Activated CD4-positive, alpha-beta T cell treated with anti-CD3 and anti-CD28 coated beads for 36 hours (primary cell): ENCODE measurements at places on chromosomes 2 and 18. TPM values are rescaled to one million over a fixed set of nuclear protein-coding genes. Genes with fewer than 3 reads are reported as not detected.

GRCh38 chr18:10145546-10145945 lies 231.7 kb downstream of the VAPA start:
- no peak for DNase-seq

DNA sequence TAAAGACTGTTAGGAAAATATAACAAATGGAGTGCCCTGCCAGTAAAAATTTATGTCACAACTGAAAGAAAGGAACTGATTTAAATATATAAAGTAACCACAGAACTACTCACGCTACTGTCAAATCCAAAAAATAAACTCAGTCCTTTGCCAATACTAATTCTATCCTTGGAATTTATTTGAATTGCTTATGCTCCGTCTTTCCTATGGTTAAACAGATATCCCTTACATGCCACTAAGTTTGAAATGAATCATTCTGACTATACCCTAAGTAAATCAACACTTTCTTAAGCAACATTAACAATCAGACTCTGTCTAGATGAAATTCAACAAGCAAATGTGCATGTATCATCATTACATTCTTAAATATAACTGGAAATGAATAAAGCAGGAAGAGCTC lies 9.8 kb downstream of the HNRNPLL start:
- DNase-seq = no peak

DNA sequence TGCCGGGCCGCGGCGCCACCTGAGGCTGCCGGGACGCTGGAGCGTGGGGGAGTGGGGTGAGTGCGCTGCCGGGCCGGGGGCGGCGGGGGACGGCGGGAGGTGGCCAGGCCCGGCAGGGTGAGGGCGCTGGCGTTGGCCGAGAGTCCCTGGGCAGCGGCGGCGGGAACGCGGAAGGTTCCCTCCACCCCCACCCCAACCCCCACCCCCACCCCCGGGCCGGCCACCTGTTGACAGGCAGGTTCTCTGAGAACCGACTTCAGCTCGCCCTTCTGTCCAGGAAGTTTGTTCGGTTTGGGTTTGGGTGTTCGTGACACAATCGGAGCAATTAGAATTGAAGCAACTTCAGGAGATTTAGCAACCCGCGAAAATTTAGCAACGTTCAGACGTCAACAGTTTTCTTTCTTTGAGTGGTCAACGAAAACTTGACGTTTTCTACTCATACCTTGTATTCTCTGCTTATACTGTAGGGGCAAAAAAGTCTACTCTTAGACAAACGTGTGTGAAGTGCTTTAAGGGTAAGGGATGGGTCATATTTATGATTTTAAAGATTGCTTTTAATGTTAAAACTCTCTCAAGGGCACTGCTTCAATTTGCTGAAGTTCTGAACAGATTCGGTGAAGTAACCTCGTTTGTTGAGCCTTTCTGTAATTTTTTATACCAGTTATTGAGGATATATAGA lies 9.3 kb downstream of the OTX1 start:
- DNase-seq = no peak

- DNase-seq = no peak
Observed at GRCh38 chr2:215958257-215958656, 55.1 kb downstream of the MREG start.

DNA sequence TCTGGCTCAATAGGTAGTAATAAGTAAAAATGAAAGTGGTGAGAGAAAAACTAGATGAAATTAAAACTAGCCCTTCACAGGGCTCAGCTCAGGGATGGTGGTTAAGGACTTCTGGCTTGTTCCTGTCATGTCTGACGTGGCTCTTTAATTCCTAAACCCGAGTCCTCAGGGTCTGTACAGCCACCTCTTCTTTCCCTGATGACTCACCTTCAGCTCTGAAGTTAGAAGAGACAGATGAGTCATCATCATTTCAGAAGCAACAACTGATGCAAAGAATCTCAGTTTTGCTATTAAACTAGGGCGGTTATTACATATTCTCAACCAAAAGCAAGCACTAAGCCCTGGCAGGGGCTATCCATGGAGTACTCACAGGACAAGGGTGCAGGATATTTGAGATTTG lies 24.0 kb upstream of the ITGB6 start:
- peak; percentile 56 for DNase-seq

DNA sequence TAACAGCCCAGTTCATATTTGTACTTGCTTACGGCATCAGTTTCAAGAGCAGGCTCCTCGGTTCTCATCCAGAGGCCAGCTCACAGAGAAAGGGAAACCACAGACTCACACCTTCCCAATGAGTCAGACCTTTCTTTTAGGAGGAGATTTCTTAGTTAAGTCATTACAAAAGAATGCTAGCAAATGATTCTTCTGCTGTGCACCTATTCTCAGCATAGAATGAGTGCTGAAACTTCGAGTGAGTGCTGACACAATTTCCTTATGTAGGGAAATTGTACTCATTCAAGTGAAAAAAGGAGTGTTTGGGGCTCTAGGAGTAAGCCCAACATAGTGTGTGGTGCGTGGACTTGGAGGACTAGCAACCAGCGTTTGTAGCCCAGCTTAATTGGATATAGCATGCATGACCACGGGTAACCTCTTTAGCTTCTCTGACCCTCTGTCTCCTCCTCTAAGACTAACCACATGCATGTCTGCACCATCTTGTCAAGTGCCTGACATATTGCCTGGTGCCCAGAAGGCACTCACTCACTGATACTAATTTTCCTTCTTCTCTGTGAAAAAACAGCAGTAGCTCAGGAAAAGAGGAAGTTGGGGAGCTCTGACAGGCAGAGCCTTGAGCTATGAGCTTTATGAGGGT lies 87.0 kb downstream of the ALPK2 start:
- peak; percentile 79 for DNase-seq

GRCh38 chr2:124201713-124202112 lies 176.6 kb downstream of the CNTNAP5 start:
- no peak for DNase-seq

GRCh38 chr2:38720613-38721241 lies 30.4 kb downstream of the SRSF7 start:
- DNase-seq = no peak

DNA sequence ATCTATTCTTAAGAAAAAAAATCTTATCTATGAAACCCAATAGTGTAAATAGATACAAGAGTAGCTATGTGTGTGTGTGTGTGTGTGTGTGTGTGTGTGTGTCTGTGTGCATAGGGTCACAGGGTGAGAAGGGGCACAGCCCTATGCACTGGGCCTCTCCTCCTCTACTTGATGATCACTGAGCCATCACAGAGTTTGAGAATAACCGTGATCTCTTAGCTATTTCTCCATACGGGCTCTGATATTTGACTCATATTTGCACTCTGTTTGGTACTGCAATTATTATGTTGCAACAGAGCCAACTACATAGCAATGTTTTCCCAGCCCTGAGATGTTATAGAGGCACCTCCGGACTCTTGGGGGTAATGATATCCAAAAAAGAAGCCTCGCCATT lies 28.8 kb upstream of the SLC40A1 start:
- no peak for DNase-seq

- no peak for DNase-seq
Observed at GRCh38 chr2:173238831-173239230, 115.8 kb upstream of the CDCA7 start.

DNA sequence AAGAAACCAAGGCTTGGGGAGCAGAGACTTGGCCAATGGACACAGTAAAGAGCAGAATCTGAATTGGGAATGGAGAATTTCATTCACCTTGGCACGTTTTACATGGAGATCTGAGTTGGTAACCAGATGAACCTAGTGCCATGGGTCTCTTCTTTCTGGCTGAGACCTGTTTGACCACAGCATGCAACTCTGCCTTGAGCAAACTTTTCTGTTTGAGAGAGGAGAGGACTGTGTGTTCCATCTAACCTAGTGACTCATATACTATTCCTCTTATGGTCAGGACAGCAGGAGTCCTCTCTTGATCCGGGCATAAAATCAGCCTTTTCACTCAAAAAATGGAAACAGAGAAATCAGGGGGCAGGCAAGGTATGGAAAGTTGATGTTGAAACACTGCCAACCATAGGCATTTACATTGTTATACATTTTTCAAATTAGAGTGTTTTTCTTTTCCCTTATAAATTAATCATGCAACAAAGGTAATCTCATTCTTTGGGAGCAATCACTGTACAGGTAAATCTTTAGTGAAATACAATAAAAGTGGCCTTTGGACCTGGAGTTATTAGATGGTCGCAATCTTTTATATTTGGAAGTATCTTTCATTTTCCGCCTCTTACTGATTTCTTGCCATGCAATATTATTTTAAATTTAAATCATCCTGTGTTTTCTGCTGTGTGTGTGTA lies 86.7 kb downstream of the NRP2 start:
- no peak for DNase-seq

DNA sequence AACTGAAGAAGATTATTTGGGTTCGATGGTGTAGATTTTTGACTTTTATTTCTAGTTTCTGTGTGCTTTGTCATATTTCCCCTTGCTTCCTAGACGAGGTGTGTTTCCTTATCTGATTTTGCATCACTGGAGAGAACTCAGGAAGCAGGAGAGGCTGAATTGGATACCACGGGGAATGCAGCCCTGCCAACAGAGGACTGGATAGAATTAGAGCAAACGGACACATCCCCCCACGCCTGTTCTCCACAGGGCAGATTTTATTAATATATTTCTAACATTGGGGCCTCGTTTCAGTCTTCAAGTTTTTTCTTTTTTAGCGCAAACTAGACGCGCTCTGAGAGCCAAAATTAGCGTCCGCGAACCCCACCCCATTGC lies 678 bp upstream of the VAPA start:
- no peak for DNase-seq

DNA sequence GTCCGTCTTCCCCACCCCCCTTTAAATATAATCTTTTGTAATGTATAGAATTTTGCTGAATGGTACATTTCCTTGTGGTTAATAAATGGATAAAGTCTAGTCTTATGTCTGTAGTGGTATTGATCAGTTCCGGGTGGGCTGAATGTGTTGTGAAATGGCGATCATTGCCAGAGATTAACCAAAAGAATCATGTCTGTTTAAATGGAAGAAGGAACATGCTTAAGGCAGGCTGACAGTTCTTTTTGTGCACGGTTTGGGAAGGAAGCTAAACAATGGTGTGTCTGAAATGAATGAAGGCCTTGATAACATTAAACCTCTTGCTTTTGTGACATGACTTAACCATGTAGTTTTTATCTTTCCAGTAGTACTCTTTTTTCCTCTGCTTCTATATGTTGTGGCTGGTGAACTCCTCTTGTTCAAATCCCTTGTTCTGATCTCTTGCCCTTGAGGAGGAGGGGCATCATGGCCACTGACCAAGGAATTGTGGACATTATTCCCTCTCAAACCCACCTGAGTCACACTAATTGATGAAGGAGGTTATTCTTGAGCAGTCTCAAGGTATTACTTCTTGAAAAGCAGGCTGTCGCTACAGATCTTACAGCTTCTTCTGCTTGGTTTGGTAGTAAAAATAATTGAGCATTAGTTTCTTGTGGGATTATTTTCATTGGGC lies 1.7 kb downstream of the ACVR2A start:
- DNase-seq = no peak

DNA sequence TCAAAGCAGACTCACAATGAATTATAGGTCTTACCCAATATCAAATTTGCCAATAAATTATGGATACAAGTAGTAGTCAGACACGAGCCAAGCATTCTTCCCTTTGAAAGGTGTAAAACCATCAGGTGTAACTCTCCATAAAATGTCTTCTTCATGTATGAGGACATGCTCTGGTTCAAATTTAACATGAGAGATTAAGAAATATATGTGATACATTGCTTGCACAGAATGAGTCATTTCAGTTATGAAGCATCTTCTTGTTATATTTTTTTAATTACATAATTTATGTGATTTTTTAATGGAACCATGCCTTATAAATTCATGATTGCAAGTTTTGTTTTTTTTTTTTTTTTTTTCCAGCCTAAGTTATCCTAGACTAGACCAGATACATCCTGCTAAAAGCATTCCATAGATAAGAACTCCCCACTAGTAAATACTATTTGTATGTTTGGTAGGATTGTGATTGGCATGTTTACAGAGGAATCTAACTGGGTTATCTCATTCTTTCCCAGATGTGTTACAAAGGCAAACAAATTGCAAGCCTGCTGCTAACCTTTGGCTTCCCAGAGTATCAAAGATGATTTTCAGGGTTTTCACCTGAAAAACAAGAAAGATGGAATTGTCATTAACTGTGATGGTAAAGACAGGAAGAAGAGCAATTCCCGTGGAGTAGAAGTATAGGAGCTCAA lies 621.9 kb downstream of the XIRP2 start:
- DNase-seq = no peak

GRCh38 chr18:66603941-66604627 lies at the start of gene CDH19:
CDH19 (minus strand) TSS chr18:66604090; CDS start chr18:66572204, 31,886 bp downstream.
- DNase-seq = no peak

DNA sequence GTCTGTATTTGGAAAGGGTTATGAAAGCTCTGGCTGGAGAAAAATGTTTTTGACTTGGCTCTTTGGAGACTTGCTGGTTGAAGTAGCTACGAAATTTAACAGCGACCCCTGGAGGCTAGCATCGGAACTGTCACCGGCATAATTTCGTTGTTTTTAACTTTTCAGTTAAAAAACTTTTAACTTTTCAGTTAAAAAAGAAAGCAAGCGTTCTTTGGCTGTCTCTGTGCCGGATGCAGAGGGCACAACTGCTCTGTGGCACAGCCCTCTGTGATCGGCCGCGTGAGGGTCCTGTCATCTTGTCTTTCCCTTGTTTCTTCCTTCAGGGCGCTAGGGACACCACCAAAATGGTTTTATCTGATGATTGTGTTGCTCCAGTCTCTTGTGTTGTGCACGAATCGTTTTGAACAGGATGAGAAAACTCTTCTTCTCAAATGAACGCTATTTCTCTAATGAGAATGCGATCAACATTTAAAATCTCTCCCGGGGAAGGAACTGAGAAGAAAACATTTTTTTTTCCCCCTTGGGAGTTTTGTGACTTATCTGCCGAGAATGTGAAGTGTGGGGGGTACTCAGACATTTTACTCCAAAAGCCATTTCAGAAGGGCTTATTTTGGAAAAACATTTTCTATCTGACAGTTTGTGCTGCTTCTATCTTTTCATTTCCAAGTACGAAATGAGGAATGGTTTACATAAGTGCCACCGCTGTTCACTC lies 57.1 kb downstream of the ADCYAP1 start:
- DNase-seq = peak; percentile 70

DNA sequence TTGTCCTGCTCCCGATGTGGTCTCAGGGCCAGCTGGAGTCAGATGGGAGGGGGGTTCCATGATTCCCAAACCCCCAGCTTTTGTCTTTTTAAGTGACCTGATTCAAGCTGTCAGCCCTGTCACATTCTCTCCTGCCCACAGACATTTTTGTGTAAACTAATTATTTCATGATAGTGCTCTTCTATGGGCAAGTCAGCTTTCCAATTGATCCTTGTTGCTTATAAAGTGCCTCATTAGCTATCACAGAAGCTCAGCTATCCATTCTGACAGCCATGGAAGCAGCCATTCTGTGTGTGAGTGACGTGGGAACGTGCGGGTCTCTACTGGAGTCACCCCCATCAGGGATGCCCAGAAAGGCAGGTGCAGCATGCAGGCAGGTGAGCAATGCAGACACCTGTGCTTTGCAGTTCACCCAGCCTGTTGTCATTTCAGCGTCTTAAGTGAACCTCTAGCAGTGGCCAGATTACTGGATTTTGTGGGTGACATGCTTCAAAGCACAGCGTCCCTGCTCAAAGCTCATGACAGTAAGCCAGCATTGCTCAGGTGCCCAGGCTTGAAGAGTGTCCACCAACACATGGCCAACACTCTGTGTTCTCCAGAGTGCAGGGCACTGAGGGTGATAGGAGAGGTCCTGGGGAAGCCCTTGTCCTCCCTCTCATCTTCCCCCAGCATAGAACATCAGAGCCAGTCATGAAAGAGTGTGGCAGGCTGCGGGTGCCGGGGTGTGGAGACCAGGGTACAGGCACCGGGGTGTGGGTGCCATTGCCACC lies 162.1 kb upstream of the SH3BP4 start:
- no peak for DNase-seq

GRCh38 chr2:135409436-135409835 lies 121.6 kb downstream of the ZRANB3 start:
- DNase-seq = no peak

The MYO5B gene
- 0.18 TPM for total RNA-seq

The ACVR2A gene
- 3.5 TPM for total RNA-seq

The TPGS2 gene
- 87.6 TPM for total RNA-seq

The TTR gene
- not detected for total RNA-seq
